ENCODE measurements at places on chromosomes 12 and 14. TPM values are rescaled to one million over a fixed set of nuclear protein-coding genes. Genes with fewer than 3 reads are reported as not detected.

The NRXN3 gene
- not detected for polyA plus RNA-seq

The NPAS3 gene
- not detected for polyA plus RNA-seq

The KLRC1 gene
- polyA plus RNA-seq: 65.1 TPM

The RPGRIP1 gene
- polyA plus RNA-seq: not detected

The SERPINA6 gene
- not detected for polyA plus RNA-seq

The MYRFL gene
- polyA plus RNA-seq: not detected

The GYS2 gene
- polyA plus RNA-seq: not detected

The SLC6A12 gene
- not detected for polyA plus RNA-seq

The RTL1 gene
- not detected for polyA plus RNA-seq

The GPX2 gene
- not detected for polyA plus RNA-seq

The SERPINA3 gene
- polyA plus RNA-seq: not detected

The CLEC4A gene
- polyA plus RNA-seq: 0.66 TPM

The CLEC2D gene
- polyA plus RNA-seq: 311 TPM

The PPP1R1A gene
- not detected for polyA plus RNA-seq

The PLXNC1 gene
- 8.1 TPM for polyA plus RNA-seq

The SPIC gene
- not detected for polyA plus RNA-seq

The FAM181A gene
- polyA plus RNA-seq: not detected

The KRT5 gene
- not detected for polyA plus RNA-seq

The MTRFR gene
- 51.4 TPM for polyA plus RNA-seq

The TBX5 gene
- not detected for polyA plus RNA-seq

The TAS2R30 gene
- not detected for polyA plus RNA-seq

The MYBPC1 gene
- not detected for polyA plus RNA-seq

The OR10G3 gene
- not detected for polyA plus RNA-seq

The ST8SIA1 gene
- polyA plus RNA-seq: 4.5 TPM

The FOXA1 gene
- polyA plus RNA-seq: not detected

The CLECL1 gene
- 14.3 TPM for polyA plus RNA-seq

The RDH16 gene
- polyA plus RNA-seq: 0.20 TPM

The RBP5 gene
- polyA plus RNA-seq: not detected

The WDR89 gene
- polyA plus RNA-seq: 18.3 TPM

The GPR65 gene
- 40.4 TPM for polyA plus RNA-seq

The LHX5 gene
- polyA plus RNA-seq: not detected

The TCL1A gene
- polyA plus RNA-seq: not detected

The CCDC177 gene
- polyA plus RNA-seq: not detected

The SLC25A47 gene
- polyA plus RNA-seq: not detected

The CEP290 gene
- polyA plus RNA-seq: 9.8 TPM

The RNF212B gene
- polyA plus RNA-seq: not detected

The RAD9B gene
- polyA plus RNA-seq: 0.52 TPM

The C12orf50 gene
- polyA plus RNA-seq: not detected

The ASB2 gene
- 4.8 TPM for polyA plus RNA-seq

The APPL2 gene
- 14.4 TPM for polyA plus RNA-seq

The CD9 gene
- 6.9 TPM for polyA plus RNA-seq

The RNASE7 gene
- polyA plus RNA-seq: not detected

The DLK1 gene
- polyA plus RNA-seq: not detected

The IQSEC3 gene
- not detected for polyA plus RNA-seq

The GARIN6 gene
- polyA plus RNA-seq: not detected

The NTS gene
- not detected for polyA plus RNA-seq

The PLEKHD1 gene
- polyA plus RNA-seq: 0.06 TPM

The CHGA gene
- polyA plus RNA-seq: not detected

The GALNT9 gene
- polyA plus RNA-seq: not detected

The VWF gene
- polyA plus RNA-seq: not detected
